ENCODE measurements at places on chromosomes 4 and X. TPM values are rescaled to one million over a fixed set of nuclear protein-coding genes. Genes with fewer than 3 reads are reported as not detected.

HPGD gene
- polyA plus RNA-seq: 399 TPM

NSUN7 gene
- 5.5 TPM for polyA plus RNA-seq

WNK3 gene
- 1.1 TPM for polyA plus RNA-seq

DNA sequence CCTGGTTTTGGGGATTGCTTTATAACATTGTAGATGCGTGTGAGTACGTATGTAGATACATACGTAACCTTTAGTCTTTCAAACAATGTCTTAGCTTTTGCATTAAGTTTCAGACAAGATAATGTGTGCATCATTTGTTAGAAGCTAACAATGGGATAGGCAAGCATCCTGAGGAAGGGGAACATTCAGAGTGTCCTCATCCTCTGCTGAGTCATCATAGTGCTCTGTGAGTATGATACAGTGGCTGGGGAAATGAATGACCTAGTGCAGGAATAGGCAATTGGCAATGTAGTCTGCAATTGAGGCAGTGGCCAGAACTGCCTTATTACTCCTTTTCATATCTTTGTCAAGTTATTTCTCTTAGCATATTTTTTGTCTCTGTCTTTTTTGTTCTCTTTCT is 7.3 kb downstream of the NAP1L5 start:
- DNase-seq: no peak

GRCh38 chrX:119887721-119888425 is 7.8 kb upstream of the AKAP14 start:
- peak; percentile 71 for DNase-seq

GRCh38 chrX:113059714-113060113 is 219.1 kb upstream of the AMOT start:
- DNase-seq: no peak

DNA sequence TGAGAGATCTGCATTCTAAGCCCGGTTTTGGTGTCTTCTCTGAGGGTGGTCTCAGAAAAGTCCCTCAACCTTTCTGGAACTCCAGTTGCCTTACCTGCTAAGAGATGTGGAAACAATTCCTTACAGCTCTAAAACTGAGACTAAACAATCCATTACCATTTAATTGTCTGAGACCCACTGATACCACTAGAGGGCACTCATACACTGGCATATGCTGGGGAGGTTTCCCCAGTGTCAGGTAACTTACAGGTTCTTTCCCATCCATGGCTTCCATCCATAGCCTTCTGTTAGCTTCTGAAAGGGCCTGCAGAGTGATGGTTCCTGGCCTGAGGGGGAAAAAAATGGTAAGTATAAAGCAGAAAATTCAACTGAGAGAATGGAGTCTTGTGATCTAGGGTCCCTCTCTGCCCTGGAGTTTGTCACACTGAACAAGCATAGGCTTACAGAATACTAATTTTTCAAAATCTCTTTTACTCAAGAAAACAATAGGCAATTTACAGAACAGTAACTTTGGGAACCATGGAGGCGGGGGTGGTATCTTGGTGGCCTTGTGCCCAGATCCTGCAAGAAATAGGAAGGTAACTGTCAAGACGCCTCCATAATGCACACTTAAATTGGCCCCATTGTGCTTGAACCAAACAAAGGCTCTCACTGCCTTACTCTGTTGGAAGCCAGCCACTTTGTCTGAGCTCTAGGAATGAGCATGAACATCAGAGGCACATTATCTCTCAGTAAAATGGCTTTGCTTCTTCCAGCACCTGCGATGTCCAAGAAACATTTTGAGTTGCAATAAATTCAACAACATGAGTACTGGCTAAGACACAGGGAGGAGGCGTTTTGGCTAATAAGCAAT is 236.1 kb downstream of the OPHN1 start:
- peak; percentile 65 for DNase-seq

- peak; percentile 31 for DNase-seq
These were observed 194.7 kb upstream of the VCX3A start for GRCh38 chrX:6729626-6730025.

DNA sequence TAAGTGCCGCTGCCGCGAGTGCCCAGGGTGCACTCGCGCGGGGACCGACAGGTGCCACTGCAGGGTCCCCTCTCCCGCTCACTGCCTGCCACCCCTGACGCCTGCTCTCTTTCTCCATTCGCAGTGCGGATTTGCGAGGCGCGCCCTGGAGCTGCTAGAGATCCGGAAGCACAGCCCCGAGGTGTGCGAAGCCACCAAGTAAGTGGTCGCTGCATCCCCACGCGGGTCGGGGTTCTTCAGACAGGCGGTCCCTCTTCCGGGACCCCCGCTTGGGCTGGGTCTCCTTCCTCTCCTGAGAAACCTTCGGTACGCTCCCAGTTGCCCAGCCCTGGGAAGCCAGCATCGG is 547 bp downstream of the GUCY1A1 start:
- DNase-seq: peak; percentile 82

DNA sequence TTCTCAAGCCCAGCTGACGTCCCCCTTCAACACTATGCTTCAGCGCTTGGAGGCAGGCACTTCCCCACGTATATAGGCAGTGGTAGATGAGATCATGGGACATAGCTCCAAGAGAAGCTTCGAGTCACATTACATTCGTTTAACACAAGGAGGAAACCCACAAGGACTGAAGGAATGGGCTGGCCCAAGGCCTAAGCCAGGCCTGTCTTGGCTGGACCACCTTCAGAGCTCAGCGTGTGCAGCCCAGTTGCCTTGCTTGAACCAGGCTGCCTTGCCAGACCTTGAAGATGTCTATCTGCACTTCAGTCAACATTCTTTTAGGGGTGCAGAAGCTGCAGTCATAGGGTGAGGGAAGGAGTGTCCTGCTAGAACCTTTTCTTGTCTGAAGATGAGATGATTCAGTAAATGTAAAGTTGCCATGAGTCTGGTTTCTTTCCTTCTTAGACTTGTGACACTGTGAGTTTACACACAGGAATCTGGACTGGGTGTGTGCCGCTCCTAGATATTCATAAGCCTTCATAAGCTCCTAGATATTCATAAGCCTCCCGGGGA is 144.1 kb upstream of the RBPJ start:
- DNase-seq: peak; percentile 39
